ENCODE measurements at places on chromosomes 11 and 22.

DNA sequence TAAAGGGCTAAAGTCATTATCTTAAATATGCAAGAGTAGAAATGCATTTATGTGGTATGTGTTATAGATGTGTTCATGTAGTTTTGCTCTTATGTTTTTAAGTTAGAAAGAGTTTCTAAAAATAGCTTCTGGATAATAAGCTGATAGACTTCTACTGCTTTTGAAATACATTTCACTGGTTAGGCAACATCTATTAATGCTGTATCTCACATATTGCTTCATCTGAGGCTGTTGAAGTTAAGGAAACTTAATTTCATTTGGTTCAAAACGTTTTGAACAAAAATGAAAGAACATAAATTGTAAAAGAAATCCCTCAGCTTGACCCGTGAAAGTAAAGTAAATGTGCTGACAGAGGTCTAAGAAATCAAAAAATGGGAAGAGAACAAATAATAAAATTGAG lies 164.0 kb upstream of the CTSC start:
- DNase-seq = no peak

- no peak for DNase-seq
Observed at GRCh38 chr11:64620381-64620971, 29.5 kb downstream of the SLC22A12 start.

DNA sequence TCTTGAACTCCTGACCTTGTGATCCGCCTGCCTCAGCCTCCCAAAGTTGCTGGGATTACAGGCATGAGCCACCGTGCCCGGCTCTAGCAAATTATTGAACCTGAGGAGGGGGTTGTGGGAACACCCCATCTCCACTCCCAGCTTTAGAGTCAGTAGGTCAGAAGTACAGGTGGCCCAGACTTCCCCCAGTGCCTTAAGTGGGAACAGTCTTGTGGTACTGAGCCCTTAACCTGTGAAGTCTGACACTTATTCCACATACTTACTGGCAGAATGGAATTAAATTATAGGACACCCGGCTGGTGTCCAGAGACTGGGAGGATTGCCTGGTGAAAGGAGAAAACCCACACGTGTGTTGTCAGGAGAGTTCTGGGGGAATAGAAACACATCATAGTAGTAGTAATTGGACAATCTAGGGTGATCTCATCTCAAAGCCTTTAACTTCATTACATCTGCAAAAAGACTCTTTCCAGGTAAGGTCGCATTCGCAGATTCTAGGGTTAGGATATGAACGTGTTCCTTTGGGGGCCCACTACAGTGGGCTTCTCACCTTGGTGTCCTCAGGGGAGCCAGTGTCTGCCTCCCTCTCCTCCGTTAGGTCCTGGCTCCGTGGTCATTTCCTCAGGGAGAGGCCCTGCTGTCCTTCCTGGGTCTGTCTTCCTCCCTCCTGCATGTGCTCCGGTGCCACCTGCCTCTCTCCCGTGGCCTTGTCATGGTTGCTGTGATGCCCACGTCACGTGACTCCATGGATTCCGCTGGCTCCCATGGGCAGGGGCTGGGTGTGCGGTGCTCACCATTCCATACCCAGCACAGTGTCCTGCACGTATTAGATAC lies 63.8 kb downstream of the BCR start:
- DNase-seq = no peak

GRCh38 chr11:12692229-12693075 lies 18.2 kb downstream of the TEAD1 start:
- peak; percentile 6 for DNase-seq

DNA sequence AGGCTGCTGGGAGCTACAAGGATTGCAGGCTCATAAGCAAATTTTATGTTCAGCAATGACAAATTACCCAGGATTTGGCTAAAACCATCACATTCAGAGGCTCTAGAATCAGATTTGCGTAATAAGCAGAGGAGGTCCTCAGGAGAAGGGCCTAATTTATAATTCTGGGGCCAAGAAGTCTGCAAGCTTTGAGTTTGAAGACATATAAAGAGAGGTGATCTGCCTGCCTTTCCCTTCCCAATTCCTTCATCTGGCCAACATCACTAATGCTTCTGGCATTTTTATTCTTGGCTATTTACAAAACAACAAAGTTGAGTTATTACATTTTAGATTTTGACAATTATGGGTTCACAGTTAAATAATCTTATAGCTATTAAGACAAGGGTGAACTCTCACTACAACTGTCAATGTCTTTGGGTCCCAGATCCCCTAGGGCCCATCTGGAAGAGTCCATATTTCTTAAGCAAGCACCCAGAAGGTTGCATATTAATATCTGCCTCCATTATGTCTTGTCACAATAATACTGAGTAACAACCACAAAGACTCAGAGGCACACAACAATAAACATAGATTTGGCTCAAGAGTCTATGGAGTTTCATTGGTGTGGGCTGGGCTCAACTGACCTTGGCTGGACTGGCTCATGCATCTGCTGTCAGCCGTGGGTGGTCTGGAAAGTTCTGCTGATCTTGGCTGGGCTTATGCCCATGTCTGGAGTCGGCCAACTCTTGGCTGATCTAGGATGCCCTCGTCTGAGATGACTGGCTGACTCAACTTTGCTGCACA lies 67.2 kb upstream of the CD82 start:
- DNase-seq = no peak

- no peak for DNase-seq
Observed at GRCh38 chr11:119087747-119088241, 3.1 kb downstream of the HMBS start.

- no peak for DNase-seq
Observed at GRCh38 chr11:46618837-46619236, 1.5 kb downstream of the ATG13 start.

DNA sequence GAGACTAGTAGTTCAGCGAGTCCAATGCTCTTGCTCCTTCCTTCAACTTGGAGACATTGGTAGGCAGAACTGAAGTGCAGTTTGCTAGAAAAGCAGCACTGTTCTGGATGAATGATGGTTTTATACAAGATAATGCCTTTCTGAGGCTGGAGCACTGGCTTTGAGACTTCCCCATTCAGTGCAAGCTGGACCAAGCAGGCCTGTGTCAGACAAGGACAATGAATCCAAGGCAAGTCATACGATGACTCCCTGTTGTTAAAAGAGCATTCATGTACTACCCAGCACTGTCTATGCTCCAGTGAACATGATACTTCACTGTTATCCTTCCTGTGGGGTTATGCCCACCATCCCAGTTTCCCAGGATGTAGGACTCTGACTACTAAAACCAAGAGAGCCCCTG lies 242.3 kb upstream of the RAG2 start:
- no peak for DNase-seq

DNA sequence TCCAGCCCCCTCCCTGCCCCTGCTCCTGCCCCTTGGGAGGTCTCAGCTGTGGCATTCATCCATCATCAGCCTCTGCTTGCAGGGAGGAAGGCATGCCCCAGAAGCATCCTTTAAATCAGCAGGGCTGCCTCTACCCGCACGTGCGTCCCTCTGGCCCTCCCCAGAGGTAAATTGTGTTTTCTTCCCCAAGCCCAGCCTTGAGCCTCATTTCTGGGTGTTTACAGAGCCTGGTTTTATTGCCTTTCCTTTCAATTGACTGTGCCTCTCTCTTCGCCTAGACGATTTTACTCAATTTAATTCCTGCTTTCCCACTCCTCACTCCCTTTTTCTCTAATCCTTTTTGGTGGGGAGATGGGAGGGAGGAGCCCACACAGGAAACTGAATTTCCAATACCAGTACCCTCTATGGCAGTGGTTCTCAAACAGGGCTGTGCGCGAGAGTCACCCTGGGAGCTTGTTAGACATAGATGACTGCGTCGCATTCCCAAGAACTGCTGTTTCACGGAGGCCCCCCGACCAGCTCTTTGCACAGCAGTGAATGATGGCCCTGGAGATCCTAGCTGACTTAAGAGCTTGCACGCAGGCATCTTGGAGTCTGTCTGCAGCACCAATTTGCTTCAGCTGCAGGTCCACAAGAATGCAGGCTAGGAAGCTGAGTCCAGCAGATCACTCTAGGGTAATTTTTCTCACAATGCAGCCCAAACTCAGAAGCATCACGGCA lies 15.1 kb upstream of the OAF start:
- DNase-seq = no peak

DNA sequence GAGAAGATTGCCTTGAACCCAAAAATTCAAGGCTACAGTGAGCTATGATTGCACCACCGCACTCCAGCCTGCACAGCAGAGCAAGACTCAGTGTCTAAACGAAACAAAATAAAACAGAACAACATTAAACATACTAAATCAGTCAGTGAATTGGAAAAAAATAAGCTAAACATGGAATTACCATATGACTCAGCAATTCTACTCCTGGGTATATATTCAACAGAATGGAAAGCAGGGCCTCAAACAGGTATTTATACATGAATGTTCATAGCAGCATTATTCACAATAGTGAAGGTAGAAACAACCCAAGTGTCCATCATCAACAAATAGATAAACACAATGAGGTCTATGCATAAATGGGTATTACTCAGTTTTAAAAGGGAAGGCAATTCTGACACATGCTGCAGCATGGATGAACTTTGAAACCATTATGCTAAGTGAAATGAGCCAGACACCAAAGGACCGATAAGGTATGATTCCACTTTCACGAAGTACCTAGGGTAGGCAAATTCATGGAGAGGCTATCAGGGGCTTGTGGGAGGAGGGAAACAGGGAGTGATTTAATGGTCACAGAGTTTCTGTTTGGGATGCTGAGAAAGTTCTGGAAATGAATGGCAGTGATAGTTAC lies 15.5 kb downstream of the NTM start:
- no peak for DNase-seq

GRCh38 chr11:12900496-12900895 lies 108.6 kb upstream of the RASSF10 start:
- no peak for DNase-seq

GRCh38 chr11:64535811-64536210 lies 55.2 kb upstream of the SLC22A12 start:
- DNase-seq = no peak

DNA sequence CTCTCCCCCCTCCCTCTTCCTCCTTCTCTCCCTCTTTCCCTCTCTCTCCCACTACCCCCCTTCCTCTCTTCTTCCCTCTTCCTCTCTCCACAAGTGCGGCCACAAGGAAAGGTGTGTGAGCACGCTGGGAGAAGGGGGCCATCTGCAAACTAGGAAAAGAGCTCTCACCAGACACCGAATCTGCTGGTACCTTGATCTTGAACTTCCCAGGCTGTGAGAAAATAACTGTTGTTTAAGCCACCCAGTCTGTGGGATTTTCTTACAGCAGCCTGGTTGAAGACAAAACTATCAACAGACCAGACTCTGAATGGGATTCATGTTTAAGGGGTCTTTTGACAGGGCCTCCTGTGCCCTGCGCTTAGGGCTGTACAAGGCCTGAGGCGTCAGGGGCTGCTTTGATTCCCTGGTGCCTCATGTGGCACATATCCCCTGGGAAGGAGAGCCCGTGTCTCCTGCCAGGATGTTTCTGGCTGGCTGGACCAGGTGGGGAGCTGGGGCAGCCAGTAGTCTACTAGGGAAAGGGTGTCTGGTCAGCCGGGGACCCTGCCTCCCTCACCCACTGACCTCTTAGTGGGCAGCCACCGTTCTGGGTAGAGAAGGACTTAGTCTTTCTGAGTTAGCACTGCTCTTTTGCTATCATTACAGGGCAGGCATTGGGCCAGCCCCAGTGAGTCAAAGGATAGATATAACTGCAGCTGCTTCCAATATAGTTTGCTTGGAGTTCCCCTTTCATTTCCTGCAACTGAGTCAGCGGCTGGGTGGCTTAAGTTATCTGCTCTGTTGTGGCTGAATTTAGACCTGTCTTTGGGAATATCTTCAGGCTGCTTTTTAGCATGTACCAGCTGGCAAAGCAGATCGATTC lies 6.2 kb downstream of the PANX1 start:
- DNase-seq = no peak

GRCh38 chr11:76664578-76665061 lies 5.9 kb downstream of the LRRC32 start:
- no peak for DNase-seq

- DNase-seq = no peak
Observed at GRCh38 chr11:118625036-118625690, 17.7 kb downstream of the PHLDB1 start.

DNA sequence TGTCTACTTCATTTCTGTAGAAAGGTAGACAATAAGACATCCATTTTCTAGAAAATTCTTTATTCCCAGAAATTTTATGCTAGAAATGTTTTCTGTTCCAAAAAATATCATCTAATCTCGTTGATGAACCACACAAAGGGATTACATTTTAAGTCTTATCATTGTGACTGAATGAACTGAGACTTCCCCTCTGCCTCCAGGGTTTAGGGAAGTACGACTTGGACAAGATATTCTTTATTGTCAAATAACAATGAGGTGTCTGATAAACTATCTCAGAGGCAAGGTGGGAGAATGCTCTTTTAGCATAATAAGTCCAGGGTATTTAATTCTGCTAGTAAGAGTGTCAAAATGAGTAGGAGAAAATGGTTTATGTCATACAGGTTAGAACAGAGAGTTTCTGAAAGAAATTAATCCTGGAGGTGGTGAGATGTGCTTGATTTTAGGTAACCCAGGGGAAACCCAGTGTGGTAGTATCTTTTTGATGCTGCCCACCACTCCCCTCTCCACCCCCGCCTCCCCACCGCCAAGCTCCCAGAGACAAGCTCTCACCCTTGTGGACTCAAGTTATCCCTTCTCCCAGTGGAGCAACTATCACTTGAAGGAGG lies 100.6 kb downstream of the CD44 start:
- DNase-seq = no peak

DNA sequence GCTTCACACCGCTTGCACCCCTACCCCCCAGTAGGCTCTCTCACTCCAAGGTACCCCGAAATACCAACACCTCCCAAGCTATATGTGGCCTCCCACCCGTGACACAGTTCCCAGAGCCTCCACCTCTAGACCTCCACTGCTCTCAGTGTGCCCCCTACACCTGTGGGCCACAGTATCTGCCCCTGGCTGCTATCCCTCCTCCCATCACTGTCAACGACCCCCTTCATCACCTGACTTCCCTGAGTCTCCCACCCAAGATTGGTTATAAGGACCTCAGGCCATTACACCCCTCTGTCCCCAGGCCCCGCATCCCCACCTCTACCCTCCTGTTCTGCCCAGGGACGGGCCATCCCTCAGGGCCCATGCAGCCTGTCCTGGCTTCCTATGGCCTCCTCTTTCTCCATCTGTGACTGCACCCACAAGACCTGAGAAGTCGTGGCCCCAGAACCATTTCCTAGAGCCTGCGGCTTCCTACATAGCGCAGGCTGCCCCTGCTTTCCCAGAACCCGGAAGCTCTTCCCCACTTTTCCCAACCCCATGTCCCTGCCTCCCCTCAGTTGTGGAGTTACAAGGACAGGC lies 734 bp downstream of the ACR start:
- DNase-seq = no peak

DNA sequence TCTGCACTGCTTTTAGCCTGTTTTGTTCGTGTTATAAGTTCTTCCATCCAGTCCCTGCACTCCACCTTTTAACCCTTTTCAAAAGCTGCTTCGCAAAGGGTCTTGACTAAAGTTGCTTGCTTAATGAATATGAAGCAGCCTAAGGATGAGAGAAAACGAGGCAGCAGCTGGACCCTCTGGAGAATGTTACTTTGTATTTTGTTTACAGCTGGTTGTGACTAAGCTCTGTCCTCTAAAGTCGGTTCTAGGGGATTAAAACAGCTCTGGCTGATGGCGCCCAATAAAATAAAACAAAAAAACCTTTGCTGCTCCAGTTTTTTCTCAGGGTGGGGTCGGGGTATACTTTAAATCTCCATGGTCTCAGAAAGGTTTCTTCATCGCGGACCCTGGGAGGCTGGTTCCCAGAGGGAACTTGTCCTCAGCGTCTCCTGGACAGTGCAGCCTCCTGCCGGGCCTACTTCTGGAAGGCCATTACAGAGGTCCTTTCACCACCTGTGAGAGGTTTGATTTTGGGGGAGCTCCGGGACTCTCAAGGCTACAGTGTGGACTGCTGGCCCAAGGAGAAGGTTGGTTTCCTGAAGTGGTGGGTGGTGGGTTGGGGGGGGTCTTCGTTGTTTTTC lies 836 bp upstream of the RBM4 start:
- no peak for DNase-seq

- no peak for DNase-seq
Observed at GRCh38 chr11:90349731-90350130, 126.9 kb upstream of the CHORDC1 start.

Measured in esophagus squamous epithelium (tissue), 5 donors.